Inflammatory macrophage treated with lipopolysaccharide for 4 hours (primary cell): ENCODE measurements at places on chromosomes 3 and 15.
A peak's percentile ranks its signal among the peaks of the same experiment; 100 is the strongest.

DNA sequence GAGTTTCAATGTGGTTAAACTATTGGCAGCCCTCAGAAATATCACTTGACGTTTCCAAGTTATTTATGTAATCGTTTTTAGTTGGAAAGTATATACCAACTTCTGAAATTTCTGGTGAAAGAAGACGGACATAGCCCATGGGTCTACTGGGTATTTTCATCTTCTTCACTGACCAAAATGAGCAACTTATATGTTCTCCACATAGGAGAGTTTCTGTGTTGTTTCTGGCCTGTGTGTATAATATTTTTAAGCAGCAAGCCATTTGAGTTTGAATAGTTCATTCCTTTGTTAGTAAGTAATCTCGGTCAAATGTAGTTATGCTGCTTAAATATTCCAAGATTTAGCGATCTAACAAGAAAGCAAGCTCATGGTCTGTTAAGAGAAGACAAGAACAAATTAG, 57.3 kb downstream of the ADAMTSL3 start:
- DNase-seq = no peak

DNA sequence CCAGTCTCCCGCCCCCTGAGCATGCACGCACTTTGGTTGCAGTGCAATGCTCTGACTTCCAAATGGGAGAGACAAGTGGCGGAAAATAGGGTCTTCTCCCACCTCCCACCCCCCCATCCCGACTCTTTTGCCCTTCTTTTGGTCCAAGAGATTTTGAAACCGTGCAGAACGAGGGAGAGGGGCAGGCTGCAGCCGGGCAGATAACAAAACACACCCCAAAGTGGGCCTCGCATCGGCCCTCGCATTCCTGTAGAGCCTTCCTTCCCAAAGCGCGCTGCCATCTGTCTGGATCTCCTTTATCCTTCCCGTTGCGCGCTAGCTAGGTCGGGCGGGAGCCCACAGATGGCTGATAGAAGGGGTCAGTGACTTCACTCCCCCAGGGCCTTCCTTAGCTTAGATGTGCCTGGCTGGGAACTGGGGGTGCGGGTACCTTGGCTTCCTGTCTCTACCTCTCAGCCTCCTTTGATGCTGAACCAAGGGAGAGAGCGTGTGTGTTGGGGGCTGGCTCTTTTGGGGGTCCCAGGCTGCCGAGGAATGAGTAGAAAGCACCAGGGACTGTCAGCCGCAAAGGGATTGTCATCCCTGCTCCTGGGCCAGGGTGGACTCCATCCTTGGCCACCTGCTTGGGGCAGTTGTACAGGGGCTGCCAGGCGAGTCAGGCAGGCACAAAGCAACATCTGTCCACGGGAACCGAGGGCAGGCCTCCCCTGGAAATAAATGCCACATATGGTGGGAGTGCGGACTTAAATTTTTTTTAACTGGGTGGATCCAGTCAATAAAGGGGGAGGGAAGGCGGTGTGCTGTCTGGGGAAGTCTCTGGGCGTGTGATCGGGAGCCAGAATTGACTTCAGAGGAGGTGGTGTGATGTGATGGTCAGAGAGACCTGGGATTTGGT, 1.8 kb downstream of the SMAD3 start:
- no peak for DNase-seq

DNA sequence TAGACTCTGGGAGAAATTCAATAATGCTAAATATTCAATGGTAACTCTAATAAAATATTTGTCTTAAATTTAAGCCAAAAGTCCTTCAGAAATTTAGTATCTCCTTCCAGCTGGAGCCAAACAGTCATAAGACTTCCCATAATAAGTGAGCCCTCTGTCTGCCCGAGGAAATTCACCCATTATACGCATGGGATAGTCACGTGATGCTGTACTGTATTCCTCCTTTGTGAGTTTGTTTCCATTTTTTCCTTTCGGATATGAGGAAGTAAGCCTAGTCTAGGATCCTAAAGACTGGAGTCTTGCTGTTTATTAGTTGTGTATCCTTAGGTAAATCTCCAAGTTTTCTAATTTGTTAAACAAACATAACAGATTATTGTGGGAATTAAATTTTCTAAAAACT, 110.4 kb upstream of the PLAAT1 start:
- no peak for DNase-seq

GRCh38 chr3:138417559-138417982, 16.8 kb upstream of the ESYT3 start:
- peak; percentile 72 for DNase-seq

DNA sequence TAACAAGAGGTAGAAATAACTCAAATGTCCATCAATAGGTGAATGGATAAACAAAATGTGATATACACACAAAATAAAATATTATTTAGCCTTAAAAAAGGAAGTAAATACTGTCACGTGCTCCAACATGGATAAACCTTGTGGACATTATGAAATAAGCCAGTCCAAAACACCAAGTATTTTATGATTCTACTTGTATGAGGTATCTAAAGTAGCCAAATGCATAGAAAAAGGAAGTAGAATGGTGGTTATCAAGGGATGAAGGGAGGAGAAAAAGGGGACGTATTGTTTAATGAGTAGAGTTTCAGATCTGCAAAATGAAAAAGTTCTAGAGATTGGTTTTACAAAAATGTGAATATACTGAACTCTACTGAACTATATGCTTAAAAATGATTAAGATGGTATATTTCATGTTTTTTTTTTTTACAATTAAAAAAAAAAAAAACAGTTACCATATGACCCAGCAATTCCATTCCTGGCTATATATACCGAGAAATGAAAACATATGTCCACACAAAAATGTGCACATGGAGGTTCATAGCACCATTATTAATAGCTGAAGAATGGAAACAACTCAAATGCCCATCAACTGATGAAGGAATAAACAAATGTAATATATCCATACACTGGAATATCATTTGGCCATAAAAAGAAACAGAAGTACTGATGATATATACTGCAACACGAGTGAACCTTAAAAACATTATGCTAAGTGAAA, 29.1 kb upstream of the MAP6D1 start:
- DNase-seq = peak; percentile 35

GRCh38 chr3:23900744-23901143, 16.0 kb downstream of the NKIRAS1 start:
- no peak for DNase-seq

- DNase-seq = no peak
Measured at GRCh38 chr3:42838571-42838970, 29.3 kb downstream of the ACKR2 start.

- DNase-seq = peak; percentile 8
Measured at GRCh38 chr3:114108137-114108536, 51.6 kb downstream of the QTRT2 start.

DNA sequence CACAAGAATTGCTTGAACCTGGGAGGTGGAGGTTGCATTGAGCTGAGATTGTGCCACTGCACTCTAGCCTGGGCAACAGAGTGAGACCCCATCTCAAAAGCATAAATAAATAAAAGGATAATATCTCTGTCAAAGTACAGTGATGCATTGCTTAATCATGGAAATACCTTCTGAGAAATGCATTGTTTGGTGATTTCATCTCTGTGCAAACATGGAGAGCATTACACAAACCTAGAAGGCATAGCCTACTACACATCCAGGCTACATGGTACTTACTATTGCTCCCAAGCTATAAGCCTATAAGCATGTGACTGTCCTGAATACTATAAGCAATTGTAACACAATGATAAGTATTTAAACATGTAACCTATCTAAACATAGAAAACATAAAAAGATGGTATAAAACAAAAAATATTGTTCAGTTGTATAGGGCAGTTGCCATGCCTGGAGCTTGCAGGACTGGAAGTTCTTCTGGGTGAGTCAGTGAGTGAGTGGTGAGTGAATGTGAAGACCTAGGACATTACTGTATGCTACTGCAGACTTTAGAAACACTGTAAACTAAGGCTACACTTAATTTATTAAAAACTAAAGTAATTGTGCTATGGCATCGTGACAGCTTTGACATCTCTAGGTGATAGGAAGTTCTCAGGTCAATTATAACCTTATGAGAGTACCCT, 93.6 kb upstream of the SNRPN start:
- no peak for DNase-seq

DNA sequence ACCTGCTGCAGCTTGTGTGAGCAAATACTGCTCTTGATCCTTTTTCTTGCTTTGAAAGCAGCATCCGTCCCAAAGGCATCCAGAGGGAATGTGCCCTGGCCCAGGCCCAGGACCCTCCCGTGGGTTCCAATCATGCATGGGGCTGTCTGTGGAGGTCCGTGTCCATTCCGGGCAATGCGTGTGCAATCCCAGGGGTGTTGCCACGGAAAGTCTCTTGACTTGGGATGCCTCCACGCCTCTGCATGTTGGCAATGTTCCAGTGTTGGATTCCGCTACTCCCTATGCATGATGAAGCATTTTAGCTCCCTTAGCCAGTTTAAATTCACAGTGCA, 105.7 kb downstream of the SNRPN start:
- DNase-seq = no peak
